ENCODE measurements at places on chromosomes 12 and 14.

- no peak for DNase-seq
These were observed 325.1 kb downstream of the ALG10 start for GRCh38 chr12:34347367-34347766.

- no peak for DNase-seq
These were observed 10.3 kb downstream of the TBPL2 start for GRCh38 chr14:55430024-55430690.

- no peak for DNase-seq
These were observed 32.4 kb downstream of the FERMT2 start for GRCh38 chr14:52918486-52918885.

- no peak for DNase-seq
These were observed 99.9 kb downstream of the FOXN3 start for GRCh38 chr14:89317051-89317691.

GRCh38 chr14:32468955-32469354 lies 139.9 kb downstream of the AKAP6 start:
- no peak for DNase-seq

DNA sequence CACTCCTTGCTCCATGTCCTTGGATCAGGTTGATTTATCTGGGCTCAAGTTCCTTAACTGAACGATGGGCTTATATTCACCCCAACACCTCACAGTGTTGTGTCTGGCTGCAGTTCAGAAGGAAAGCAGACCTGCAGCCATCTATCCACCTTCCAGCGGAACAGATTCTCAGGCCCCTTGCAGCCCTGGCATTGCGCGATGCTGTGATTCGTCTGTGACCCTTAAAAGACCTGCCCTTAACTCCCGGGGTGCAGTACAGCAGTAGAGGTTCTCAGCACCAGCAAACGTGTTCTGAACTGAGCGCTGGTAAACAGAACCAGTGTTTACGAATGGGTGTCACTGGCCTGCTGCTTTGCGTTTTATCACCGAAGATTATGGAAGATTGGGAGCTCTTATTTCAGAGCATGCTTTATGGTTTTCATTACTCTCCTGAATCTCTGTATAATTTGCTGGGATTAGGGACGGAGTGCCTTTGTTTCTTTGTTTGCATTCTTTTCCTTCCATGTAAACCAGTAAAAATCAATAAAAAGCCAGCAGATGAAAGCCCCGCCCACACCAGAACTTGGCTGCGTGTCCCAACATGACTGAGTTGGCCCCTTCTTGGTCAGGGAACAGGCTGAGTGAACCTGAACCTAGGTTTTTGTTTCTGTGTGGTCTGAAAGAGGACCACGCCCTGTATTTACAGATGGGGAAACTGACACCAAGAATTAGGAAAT lies 286.7 kb upstream of the CRY1 start:
- no peak for DNase-seq

- DNase-seq: no peak
These were observed 15.1 kb downstream of the CYP46A1 start for GRCh38 chr14:99699085-99699760.

DNA sequence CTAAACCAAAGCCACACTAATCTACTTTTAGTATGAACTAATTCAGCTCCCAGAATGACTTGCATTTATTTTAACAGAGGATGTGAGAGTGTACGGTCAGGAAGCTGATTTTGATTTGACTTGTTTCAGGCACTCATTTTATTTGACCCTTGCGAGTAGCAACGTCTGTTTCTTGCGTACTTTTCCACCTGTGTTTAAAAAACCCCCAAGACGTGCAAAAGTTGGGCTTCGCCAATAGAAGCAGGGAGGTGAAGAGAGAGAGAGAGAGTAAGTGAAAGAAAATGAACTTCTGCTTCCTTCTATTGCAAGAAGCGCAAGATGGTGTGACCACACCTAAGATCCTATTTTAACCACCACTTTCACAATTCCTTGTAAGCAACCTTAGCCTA lies 6.7 kb upstream of the SLC15A4 start:
- no peak for DNase-seq

DNA sequence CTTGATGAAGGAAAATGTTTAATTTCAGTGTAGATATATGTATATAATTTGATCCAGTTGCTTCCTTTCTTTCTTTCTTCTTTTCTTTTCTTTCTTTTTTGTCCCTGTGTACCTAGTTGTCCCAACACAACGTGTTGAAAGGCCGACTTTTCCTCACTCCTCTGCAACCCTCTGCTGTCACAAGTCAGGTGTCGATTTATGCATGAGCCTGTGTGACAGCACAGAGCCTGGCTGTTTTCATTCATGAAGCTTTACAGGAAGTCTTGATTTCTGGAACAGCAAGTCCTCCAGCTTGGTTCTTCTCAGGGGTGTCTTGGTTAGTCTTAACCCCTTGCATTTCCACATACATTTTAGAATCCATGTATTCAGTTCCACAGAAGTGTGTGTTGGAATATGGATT lies 88.1 kb downstream of the PPP2R5C start:
- no peak for DNase-seq

- no peak for DNase-seq
These were observed 9.4 kb downstream of the PSMB5 start for GRCh38 chr14:23025151-23025814.

DNA sequence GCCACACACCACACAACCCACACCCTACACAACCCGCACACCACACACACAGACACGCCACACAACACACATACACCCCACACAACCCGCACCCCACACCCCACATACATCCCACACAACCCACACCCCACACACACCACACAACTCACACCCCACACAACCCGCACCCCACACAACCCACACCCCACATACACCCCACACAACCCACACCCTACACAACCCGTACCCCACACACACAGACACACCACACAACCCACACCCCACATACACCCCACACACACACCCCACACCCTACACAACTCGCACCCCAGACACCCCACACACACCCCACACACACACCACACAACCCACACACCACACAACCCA lies 78.5 kb downstream of the NOC4L start:
- no peak for DNase-seq

DNA sequence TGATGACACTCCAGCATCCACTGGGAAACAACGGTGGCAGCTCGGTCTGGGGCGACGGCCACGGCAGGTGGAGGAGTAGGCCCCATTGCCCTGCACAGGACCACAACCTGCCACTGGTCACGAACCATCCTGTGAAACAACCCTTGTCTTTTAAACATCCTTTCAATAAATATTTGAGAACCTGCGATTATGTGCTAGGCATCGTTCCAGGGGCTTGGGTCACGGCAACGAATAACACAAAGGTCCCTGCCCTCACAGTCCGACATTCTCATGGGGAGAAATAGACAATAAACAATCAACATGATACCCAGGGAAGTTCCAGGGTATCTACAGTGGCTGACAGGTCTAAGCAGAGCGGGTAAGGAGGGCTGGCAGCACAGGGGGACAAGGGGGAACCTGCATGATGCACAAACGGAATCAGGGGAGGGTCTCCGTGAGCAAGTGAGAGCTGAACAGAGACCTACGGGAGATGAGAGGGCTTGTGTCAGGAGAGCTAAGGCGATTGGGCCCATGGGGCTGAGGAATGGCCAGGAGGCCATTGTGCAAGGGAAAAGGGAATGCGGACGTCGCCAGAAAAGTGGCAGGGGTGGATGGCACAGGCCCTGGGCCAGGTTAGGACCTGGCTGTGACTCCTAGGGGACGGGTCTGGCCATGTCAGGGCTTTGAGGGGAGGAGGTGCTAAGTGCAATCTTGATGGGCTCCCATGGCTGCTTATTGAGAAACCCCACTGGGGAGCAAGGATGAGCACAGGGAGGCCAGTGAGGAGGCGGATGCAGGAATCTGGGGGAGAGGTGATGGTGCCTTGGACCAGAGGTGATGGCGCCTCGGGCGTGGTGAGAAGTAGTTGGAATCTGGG lies 9.7 kb downstream of the SCARB1 start:
- DNase-seq: no peak

- no peak for DNase-seq
These were observed 527.3 kb upstream of the CCDC196 start for GRCh38 chr14:65958664-65959562.

DNA sequence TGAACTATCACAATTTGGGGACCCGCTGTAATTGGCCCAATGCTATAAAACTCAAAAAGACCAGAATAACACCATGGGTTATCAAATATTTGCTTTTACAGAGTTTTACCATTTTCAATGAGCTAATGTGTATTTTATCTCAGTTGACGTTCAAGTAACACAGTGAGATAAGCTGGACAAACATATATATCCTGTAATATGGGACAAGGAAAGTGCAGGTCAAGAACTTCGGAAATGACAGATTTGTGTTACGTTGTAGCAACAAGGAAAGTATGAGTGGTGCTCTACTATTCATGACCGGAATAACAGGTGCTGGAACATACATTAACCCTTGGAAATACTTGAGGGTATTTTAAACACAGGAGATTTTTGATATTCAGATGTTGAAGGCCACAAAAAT lies 566.4 kb upstream of the FLRT2 start:
- no peak for DNase-seq

DNA sequence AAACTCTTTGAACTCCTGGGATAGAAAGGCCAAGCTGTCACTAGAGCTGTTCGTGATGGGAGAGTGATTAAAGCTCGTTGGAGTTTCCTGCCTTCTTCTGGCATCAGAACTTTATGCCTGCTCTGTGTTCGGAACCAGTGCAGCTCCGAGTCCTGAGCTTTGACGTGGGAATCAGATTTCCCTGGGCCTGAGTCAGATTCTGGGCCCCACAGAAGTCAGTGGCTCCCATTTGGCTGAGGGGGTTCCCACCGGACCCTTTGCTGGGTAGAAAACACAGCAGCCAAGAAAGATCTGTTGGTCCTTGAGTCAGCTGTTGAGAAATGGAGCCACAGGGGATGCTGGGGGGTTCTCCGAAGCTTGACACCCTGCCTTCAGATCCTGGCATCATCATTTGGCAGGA lies 238.0 kb downstream of the CHST11 start:
- DNase-seq: no peak

GRCh38 chr14:55599250-55599879 lies 19.4 kb downstream of the KTN1 start:
- DNase-seq: no peak

DNA sequence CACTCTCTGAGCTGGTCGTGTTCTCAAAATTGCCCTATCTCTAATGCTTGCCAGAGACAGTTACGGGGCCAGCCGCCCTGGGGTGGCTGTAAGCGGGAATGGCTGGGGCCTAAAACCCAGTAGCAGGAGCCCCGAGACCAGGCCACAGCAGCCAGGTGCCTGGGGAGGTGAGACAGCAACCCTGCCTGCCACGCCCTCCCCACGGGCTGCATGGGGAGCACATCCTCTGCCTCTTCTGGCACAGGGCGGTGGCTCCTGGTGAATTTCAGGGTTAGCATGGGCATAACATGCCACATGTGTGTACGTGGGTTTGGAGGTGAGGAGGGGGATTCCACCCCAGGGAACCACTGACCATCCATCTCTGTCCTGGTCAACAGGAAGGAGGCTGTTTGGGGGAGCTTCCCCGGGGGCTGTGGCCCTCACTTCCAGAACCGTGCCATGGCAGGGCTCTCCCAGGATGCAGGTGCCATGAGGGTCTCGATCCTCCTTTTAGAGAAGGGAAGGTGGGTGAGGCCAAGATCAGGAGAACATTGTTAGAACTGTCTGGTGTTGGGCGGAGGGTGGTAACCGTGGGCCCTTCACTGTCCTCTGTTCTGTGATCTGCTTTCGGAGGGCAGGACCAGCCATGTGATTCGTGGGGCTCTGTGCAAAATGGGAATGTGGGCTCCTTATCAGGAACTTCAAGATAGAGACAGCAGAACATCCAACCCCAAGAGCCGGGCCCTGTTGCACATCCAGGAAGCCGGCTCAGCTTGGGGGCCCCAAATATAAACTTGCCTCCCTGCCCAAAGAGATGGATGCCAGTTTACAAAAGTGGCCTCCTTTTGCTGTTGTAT lies 312.2 kb upstream of the DIO3 start:
- no peak for DNase-seq

GRCh38 chr12:103457471-103457870 lies 38.3 kb downstream of the C12orf42 start:
- no peak for DNase-seq

DNA sequence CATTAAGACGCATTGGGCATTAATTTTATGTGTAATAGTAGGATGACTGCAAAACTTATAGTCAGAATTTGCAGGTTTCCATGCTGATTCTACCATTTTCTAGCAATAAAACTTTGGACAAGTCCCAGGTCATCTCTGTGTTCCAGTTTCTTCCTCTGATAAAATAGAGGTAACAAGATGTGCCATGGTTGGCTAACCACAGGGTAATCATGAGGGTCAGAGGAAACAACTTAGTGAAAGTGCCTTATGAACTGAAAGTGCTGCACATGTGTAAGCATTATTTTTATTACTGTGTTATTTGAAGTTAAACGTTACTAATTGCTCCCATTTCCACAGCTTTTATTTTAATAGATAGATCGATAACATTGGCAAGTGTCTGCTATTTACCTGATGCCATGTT lies 21.1 kb downstream of the SMCO2 start:
- no peak for DNase-seq

GRCh38 chr12:6667559-6668210 lies 4.8 kb upstream of the ING4 start:
- no peak for DNase-seq

- DNase-seq: no peak
These were observed 845 bp downstream of the L3HYPDH start for GRCh38 chr14:59483363-59483762.

- DNase-seq: no peak
These were observed 190.9 kb upstream of the RASSF8 start for GRCh38 chr12:25767606-25768005.

GRCh38 chr14:30225176-30225575 lies 297.5 kb upstream of the PRKD1 start:
- DNase-seq: no peak

DNA sequence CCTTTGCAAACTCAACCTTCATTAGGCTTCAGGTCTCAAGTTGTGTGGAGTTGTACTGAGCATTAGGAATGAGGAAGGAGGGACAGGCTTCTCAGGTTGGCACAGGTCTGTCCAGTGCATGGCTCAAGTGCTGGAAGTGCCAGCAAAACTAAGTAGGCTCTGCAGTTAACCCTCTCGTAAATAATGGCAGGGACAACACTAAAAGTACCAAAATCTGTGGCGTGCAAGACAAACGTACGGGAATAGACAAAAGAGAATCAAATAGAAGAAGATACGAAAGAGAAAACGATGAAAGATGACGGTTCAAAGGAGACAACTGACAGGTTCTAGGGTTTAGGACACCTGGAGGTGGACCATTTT lies 612 bp downstream of the TRAPPC6B start:
- no peak for DNase-seq

- peak; percentile 41 for DNase-seq
These were observed 290.2 kb downstream of the PRKD1 start for GRCh38 chr14:29637411-29637810.

DNA sequence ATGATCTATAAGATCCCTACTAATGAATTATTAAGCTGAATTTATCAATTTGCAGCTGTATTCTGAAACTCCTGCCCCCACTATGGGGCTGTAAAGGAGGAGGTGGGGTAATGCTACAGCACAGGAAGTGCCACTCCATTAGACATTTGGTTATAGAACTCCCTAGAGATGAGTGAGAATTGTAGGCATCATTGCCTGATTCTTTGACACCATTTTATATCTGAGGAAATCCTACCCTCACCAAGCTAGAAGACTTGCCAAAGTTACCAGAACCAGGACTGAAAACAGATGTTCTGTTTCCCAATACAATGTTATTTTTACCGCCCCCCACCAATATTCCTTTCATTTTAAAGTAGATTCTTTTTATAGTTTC lies 182.4 kb downstream of the EGLN3 start:
- no peak for DNase-seq
